ENCODE measurements at places on chromosomes 7 and 10. TPM values are rescaled to one million over a fixed set of nuclear protein-coding genes. Genes with fewer than 3 reads are reported as not detected.

Gene ERVW-1
- polyA plus RNA-seq: not detected

Gene GPR37
- not detected for polyA plus RNA-seq

Gene ADIRF
- polyA plus RNA-seq: not detected

Gene STAG3
- polyA plus RNA-seq: 0.50 TPM

Gene VPS37D
- polyA plus RNA-seq: not detected

Gene RBM20
- polyA plus RNA-seq: not detected

GRCh38 chr7:41730161-41730560, 27.3 kb upstream of the INHBA start:
- DNase-seq: no peak

DNA sequence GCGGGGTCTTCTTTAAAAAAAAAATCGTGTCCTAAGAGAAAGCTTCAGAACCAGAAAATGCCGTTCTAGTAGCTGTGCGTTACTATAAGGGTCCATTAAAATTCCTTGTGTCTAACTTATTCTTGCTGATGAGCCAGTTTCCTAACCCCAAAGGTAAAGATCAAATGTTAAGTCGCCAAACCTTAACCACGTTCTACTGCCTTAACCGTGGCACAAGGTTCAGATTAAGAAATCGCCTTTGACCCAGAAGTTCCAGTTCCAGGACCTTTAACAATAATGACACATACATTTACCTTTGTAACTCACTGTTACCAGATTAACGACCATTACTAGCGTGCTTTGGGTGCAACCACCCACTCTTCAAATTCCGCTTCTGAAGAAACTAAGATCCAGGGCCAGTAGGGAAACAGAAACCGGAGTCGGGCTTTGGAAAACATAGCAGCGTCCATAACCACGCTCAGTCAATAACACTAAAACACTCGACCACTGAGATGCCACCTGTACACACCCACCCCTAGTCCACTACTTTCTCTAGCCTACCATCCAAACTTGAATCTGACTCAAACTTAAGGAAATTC, 620 bp downstream of the BET1 start:
- DNase-seq: no peak

- DNase-seq: no peak
Measured at GRCh38 chr7:73894733-73895551, 34.0 kb downstream of the TMEM270 start.

DNA sequence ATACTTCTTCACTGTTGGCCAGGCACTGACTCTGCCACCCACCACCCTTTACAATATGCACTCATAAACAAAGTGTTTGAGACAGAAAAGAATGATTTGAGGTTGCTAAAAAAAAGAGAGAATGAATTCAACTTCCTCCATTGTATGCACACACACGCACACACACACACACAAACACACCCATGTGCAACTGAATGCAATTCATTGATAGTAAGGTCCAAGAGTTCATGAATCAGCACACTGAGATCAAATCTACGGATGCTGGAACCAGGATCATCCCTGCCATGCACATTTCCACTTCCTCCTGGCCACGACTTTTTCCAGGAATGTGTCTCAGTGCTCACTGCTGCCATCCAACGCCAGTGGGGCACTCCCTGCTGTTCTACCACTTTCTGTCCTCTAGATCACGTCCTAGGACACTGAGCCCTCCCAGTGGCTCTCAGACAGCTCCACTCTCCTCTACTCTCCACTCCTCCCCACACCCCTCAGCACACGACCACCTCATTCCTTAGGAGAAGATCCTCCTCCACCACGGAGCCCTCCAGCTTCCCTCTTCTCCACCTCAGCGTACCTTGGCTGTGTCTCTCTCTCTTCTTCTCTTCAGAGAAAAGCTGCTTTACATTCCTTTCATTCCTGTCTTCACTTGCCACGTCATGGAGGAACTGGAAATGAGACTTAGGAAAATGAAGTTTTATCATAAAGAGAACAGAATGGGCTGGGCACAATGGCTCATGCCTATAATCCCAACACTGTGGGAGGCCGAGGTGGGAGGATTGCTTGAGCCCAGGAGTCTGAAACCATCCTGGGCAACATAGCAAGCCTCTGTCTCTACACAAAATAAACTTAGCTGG, 12.0 kb upstream of the TMEM213 start:
- no peak for DNase-seq

DNA sequence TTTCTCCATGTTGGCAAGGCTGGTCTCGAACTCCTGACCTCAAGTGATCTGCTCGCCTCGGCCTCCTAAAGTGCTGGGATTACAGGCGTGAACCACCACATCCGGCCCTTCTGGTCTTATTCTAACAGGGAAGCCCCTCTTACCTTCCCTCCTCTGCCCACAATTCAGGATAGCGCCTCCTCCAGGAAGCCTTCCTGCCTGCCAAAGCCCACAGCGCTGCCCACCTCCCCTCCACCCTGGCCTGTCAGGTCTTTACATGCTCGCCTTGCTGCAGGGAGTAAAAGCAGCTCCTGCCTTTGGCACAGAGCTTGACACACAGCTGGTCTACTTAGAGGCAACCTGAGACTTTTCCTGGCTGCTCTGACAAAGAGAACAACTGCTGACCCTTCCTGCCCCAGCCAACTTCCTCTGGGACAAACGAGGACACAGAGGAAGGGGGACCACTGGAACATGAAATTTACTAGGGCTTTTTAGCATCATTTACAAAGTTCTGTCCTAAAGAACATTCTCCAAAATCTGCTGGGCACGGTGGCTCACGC, 13.2 kb downstream of the MLXIPL start:
- no peak for DNase-seq

DNA sequence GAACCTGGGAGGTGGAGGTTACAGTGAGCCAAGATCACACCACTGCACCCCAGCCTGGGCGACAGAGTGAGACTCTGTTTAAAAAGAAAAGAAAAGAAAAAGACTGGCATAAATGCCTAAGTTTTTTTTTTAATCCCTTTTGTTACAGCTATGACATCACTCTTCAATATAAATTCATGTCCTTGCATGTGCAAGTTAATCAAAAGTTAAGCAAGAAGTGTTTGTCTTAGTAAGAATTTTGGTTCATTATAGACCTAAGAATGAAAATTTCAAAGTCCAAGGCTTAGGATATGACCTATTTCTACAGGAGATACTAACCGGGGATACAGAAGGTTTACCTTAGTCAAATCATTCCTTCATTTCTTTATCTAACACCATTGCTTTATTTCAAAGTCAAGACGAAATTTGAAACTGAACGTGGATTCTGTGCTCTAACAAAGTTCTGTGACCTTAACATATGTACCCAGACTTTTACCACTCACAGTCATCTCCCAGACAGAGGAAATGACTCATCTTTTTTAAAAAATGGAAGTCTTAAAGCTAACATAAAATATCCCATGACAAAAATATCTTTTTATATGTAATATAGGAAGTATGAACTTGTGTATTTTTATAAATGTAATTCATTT, 29.3 kb upstream of the ITGB8 start:
- no peak for DNase-seq

DNA sequence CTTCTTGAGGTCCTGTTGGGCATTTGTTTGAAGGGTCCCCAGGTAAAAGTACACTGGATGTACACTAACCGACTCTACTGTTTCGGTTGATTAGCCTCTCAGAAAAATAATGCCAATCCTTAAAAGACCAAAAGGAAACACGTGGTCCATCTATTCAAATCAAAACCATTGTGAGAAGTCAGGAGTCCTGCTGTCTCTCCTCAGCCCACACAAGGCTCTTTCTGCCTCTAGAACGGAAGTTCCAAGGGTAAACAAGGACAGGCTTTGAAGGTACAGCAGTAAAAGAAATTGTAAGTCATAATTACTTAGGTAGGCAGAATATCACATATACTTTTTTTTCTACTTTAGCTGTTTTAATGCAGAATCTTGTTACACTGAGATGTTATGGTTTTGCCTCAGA, 71.7 kb upstream of the TPK1 start:
- no peak for DNase-seq

GRCh38 chr7:37318541-37318940, 130.1 kb downstream of the ELMO1 start:
- DNase-seq: no peak

DNA sequence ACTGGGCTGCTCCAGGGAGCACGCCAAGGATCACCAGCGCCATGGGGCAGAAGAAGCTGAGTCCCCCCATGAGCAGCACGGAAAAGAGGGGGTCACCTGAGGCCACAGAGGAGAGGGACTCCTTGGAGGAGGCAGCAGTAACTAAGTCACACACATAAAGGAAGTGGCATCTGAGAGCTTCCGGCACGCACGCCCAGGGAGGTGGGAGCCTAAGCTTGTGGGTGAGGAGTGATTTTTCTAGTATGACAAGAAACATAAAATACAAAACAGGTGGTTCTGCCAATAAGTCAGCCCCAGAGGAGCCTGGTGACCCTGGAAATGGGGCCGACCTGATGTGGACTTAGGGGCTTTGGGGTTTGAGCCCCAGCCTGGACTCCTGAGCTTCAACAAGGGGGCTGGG, 60.8 kb downstream of the CARD11 start:
- DNase-seq: peak; percentile 84

- DNase-seq: no peak
Measured at GRCh38 chr7:124781418-124781817, 15.8 kb upstream of the GPR37 start.
